ENCODE measurements at places on chromosomes 5 and 9.

GRCh38 chr5:43412156-43412555 is at the start of gene CCL28:
CCL28 (minus strand) TSS chr5:43412391; CDS start chr5:43412316, 75 bp downstream.
- DNase-seq: no peak

- no peak for DNase-seq
Measured at GRCh38 chr9:1879501-1879900, 135.6 kb upstream of the SMARCA2 start.

DNA sequence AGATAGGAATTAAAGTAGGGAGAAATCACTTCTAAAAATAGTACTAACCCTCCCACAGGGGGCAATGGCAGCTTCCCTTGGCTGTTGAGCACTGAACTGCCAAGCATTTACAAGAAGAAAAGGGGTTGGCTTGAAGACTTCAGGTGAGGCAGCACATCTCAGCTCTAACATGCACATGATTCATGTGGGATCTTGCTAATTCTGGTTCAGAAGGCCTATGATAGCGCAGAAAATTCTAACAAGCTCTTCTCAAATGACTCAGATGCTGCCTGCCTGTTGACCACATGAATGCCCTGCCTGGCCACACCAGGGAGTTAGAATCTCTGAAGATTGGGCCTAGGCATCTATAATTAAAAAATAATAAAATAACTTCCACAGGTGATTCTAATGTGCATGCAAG is 22.6 kb downstream of the CD180 start:
- no peak for DNase-seq

- DNase-seq: no peak
Measured at GRCh38 chr9:126565336-126566128, 48.2 kb upstream of the LMX1B start.

DNA sequence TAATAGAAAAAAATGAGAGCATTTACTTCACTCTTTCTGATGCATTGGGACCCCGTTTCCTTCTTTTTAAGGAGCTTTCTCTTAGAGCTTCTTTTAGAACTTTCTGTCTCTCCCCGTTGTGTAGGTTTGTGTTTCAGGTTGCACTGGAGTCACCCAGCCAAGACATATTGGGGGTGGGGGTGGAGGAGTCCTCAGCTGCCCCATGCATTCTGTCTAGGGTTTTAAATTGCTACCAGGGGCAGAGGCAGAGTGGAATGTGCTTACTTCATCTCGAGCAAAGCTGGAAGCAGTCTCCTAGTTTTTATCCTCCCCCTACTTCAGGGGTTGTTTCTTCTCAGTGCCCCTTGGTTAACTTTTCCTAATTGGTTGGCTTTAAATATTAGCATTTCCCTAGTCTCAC is 9.4 kb downstream of the OR2K2 start:
- DNase-seq: no peak

DNA sequence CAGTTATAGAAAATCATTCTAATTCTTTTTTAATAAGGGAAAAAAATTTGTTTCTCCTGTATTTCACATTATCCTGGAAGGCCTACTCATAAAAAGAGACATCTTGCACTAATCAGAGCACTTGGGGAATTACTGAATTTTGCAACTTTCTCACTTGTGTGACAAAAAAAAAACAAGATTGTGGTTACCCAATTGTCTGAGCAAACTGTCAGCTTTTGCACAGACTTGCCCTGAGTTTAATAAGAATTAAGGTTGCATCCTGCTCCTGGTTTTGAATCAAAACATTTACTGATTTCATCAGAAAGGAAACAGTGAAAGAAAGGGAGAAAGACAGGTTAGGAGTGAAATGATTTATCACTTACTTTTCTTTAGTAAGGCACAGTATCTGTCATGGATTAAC is 10.6 kb upstream of the SH3RF2 start:
- no peak for DNase-seq

GRCh38 chr5:16871746-16872339 is 64.2 kb downstream of the MYO10 start:
- DNase-seq: no peak

- no peak for DNase-seq
Measured at GRCh38 chr9:37202091-37202490, 81.7 kb downstream of the ZCCHC7 start.

DNA sequence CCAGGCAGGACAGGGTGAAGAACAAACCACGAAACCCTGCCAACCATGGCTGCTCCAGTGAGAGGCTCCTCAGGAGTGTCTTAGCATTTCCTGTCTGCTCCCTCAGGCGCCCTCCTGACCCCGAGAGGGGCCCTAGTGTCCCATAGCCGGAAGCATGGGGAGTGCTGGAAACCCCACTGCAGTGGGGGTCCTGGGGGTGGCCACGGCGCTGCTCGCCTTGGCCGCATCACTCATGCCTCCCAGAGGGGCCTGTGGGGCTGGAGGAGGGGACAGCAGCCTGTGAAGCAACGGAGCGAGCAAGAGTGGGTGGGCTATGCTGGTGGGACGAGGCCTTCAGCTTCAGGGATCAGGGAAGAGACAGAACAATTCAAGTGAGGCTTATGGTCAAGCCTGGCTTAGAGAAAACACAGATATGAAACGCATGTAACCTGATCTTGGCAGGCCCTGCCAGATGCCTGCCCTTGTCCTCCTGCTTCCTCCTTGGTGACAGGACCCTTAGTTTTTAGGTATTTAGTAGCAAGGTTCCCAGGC is 219.1 kb downstream of the FANCC start:
- no peak for DNase-seq

DNA sequence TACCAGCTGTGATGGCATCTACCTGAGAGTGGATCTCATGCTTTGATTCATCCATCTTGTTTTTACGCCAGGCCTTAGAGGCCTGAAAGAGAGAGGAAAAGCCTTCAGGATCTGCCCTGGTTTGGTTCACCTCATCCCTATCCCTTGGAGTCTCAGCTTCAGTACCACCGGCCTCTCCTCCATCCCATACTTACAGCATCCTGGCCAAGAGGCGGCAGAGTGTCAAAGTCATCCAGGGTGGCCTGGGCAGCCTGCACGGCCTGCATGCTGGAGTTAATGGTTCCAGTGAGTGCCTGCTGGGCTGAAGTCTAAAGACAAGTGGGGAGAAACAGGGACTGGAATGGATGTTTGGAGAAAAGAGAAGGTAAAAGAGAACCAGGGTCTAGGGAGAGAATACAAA is 12.4 kb downstream of the TLN1 start:
- no peak for DNase-seq

DNA sequence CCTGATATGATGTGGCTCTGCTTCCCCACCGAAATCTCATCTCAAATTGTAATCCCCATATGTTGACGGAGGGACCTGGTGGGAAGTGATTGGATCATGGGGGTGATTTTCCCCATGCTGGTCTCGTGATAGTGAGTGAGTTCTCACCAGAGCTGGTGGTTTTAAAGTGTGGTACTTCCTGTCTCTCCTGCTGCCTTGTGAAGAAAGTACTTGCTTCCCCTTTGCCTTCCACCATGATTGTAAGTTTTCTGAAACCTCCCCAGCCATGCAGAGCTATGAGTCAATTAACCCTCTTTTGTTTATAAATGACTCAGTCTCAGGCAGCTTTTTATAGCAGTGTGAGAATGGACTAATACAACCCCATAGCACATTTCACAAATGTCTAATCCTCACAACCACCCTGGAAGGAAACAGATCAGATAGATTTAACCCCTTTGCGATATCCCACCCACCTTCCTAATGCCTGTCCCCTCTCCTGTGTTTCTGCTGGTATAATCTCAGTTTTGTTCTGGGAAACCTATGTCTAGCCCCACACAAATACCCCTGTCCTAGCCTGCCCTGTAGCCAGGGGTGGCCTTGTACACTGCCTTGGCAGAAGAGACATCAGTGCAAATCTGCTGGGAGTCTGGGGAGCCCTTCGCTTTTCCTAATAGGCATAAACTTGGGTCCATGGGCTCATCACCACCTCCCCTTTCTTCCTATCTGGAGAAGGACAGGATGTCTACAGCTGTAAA is 157.0 kb upstream of the RAI14 start:
- no peak for DNase-seq
